Islet precursor cell (in vitro differentiated cells): ENCODE measurements at places on chromosomes 5 and 9.

GRCh38 chr5:37915097-37915736, 75.4 kb upstream of the GDNF start:
- no peak for DNase-seq

GRCh38 chr5:134142806-134143205, 28.3 kb downstream of the TCF7 start:
- peak; percentile 48 for DNase-seq

DNA sequence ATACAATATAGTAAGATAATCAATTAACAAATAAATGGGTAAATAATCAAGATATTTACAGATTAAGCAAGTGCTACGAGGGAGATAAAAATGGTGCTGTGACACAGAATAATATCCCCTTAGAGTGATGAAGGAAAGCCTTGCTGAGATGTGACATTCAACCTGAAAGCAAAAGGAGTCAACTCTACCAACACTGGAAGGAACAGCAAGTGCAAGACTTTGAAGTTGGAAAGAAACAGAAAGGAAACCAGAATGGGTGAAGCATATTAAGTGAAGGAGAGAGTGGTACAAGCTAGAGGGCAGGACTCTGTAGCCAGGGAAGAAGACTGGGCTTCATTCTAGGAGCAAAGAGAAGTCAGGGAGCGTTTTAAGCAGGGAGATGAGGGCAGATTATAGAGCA, 12.2 kb upstream of the MEGF9 start:
- DNase-seq = no peak

DNA sequence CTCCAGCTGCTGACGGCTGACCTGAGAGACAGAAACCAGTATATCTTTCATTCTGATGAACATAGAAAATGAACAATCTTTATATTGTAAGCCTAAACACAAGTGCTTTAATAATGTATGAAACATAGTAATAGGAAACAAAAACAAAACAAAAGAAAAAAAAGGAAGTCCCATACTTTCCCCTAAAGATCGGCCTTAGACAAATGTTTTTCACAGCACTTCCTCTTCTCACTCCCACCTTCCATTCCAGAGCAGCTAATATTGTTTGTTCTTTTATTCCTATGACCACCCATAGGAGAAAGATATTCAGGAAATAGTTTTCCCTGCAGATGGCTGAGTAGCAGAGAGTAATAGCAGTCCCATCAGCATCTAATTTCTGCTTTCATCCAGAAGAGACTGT, 194.4 kb upstream of the SLC27A6 start:
- DNase-seq = no peak

DNA sequence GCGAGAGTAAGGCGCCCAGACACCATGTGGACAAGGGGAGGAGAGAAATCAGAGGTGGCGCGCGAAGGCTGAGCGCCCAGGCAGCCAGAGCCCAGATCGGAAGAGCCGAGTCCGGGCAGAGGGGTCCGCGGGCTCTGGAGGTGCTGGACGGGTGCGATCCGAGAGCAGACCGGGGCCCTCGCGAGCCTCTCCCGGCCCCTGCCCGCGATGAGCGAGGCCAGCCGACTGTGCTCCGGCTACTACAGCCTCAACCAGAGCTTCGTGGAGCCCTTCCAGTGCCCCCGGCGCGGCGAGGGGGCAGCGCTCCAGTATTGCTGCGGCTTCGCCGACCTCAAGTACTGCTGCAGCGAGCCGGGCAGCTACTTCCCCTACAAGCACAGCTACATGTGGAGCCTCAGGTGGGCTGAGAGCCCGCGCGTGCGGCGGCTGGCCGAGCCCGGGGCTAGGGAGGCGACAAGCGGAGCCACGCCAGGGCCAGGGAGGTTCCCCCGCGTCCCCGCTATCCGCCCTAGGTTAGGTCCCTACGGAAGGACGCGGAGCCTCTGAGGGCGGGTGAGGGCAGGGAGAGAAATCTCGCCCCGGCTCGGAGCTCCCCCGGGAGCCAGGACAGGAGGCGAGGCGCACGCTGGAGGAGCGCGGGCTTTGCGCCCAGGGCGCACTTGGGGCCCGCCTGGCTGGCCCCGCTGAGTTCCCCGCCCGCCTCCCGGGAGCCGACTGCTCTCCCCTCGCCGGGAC, at the start of gene SHISAL2B:
SHISAL2B (plus strand) TSS at position 87 of the 735 bp plus-strand sequence; CDS start at position 208, 121 bp downstream.
- peak; percentile 81 for DNase-seq
